Type B pancreatic cell (in vitro differentiated cells): ENCODE measurements at places on chromosomes 5 and 9. TPM values are rescaled to one million over a fixed set of nuclear protein-coding genes. Genes with fewer than 3 reads are reported as not detected.

DNA sequence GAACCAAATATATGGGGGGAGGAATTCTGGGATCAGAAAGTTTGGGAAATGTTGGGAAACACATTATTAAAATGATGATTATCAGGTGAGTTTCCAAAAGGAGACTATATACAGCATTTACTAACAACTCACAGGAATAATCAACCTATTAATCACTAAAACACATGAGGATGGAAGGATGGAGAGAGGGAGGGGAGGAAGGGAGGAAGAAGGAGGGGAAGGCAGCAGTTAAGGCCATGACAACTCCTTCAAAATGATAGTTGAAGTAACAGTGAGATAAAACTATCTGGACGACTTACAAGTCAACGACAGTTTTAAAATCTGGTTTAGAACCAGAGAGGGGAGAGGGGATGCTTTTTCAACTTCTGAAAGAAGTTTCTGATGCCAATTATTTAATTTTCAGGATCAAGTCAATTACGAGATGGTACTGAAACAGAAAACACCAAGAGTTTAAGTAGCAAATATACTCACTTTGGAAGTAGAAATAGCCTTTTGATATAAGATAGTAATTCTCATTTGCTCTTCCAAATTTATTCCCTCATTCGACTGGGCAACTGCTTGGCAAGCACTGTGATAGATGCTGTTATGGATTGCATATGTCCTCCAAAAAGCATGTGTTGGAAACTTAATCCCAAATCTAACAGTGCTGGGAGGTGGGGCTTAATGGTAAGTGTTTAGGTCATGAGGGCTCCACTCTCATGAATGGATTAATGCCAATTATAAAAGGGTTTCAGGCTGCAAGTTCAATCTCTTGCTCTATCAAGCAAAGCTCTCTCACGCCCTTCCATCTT lies 30.4 kb downstream of the FBXW11 start:
- no peak for DNase-seq

- no peak for DNase-seq
Measured at GRCh38 chr5:35182910-35183535, 47.3 kb downstream of the PRLR start.

Gene C5orf34
- 2.0 and 8.3 TPM in 2 replicates for total RNA-seq

DNA sequence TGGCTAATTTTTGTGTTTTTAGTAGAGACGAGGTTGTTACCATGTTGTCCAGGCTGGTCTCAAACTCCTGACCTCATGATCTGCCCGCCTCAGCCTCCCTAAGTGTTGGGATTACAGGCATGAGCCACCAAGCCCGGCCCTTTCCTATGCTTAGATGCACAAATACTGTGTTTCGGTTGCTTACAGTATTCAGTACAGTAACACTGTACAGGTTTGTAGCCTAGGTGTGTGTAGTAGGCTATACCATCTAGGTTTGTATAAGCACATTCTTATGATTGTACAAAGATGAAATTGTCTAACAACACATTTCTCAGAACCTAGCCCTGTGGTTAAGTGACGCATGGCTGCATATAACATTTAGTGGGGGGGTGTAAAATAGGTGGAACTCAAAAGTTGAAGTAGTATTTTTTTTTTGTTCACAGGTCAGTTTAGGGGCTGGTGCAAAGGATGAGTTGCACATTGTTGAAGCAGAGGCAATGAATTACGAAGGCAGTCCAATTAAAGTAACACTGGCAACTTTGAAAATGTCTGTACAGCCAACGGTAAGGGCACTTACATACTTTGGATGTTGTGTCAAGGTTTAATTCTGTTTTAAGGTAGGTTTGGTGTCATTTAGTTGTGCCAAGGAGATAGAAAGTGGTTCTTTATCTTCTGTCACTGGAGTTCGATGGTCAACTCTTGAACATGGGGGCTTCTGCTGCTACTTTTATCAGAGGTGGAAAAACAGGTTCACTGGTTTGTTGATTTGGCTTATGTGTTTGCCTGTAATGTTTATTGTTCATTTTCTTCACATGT lies 3.4 kb downstream of the NPM1 start:
- DNase-seq: no peak

DNA sequence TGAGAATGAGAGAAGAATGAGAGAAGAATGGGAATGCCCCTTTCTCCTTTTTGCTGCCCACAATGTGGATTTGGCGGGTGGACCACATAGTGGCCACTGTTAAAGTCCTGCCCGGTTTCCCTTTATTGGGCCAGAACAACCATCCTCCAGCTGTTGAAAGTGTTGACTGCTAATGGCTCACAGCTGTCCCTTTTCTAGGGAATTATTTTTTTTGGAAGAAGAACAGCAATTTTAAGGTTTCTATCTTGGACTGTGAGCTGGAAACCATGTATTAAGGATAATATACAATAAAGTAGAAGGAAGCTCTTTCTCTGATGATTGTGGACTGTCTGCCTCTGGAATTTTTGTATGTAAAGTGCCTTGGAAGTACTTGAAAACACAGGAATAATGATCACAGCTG lies 185.9 kb downstream of the DMRT2 start:
- no peak for DNase-seq

DNA sequence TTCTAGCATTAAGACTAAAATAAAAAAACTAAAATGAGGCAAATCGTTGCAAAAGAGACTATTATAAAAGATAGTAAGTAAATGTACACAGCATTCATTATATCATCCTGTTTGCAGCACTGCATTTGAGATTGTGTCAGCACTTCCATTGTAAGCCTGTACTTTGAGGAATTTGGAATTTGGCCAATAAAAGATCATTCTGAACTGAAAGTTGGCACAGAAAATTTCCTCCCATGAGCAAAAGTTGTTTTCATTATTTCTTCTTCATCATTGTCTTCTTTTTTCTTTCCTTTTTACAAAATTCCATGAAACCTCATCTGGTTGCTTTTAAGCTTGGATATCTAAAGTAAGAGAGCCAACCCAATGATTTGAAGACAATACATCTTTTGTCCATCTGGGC lies 199.3 kb upstream of the ADAMTSL1 start:
- no peak for DNase-seq

- peak; percentile 29 for DNase-seq
Measured at GRCh38 chr5:180154821-180155364, 54.1 kb downstream of the RASGEF1C start.

- DNase-seq: peak; percentile 22
Measured at GRCh38 chr5:151001436-151001835, 19.0 kb upstream of the GPX3 start.
